ENCODE measurements at places on chromosomes 5 and 9.
A peak's percentile ranks its signal among the peaks of the same experiment; 100 is the strongest.

DNA sequence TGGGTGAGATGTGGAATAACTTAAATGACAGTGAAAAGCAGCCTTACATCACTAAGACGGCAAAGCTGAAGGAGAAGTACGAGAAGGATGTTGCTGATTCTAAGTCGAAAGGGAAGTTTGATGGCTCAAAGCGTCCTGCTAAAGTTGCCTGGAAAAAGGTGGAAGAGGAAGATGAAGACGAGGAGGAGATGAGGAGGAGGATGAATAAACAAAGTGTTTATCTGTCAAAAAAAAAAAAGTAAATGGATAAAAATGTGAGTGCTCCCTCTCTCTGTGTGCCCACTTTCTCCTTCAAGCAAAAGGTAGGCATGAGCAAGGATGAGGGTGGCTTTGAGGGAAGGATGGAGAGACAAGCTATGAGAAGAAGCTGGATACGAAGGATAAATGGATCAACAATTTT is 4.2 kb upstream of the CANX start:
- no peak for DNase-seq

- DNase-seq = no peak
These were observed 33.3 kb downstream of the MTRR start for GRCh38 chr5:7902201-7902600.

- no peak for DNase-seq
These were observed 11.7 kb downstream of the C5 start for GRCh38 chr9:121038362-121038761.

- DNase-seq = no peak
These were observed 7.4 kb downstream of the DMRTA1 start for GRCh38 chr9:22454016-22454415.

DNA sequence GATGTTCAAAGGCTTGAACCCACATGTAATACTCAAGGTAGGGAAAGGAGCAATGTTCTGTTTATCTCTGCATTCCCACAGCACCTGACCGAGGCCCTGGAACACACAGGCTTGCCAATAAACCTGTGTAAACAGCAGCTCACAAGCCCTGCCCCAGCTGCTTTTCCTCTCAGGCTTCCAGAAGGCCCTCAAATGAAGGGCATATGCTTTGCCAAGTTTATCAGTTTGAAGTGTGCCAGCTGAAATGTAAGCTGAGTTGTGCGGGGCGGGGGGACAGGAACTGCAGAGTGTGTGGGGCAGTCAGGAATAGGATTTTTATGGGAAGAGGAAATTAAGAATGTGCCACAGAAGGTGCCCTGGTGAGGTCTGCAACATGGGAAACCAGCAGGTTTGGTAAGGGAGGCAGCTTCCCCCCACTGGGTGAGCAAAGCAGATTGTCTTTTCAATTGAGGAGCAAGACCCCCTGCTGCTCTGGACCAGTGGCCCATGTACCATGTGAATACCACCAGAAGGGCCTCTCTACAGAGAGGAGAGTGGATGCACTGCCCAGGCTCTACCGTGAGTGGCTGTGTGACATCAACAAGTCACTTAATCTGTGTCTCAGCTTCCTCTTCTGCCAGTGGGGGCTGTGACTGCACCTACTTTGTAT is 194.8 kb downstream of the SPOCK1 start:
- DNase-seq = no peak

GRCh38 chr5:61333954-61334867 is 2.2 kb downstream of the ZSWIM6 start:
- DNase-seq = no peak

DNA sequence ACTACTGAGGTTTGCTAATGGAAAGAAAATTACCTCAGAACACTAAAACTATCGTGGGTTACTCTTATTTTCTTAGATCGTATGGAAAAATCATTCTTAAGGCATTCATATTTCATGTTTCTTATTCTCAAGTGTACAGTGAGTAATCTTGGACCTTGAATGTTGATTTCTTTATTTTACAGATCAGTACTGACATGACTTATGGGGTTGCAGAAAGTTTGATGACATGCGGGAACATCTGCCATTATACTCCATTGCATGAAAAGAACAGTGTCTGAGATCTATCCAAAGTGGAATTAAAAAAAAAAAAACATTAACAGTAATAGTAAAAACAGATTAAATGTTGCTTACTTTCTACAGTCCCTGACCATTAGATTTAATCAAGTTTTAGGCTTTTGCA is 1290.2 kb upstream of the WWC1 start:
- no peak for DNase-seq

DNA sequence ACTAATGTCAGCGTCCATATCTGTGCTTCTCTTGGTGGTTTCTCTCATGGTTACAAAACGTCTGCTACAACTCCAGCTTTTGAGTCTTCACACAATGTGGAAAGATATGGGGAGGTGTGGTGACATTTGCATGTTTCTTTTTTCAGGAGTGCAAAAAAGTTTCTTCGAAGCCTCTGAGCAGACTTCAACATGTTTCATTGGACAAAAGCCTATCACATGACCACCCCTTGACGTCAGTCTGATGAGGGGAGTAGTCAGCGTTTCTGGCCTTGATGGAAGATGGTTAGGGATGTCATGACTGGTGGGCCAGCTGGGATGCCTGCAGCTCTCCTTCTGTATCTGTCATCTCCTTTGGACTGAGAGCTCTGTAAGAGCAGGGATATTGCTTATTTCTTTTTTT is 61.4 kb downstream of the PTPDC1 start:
- DNase-seq = no peak

DNA sequence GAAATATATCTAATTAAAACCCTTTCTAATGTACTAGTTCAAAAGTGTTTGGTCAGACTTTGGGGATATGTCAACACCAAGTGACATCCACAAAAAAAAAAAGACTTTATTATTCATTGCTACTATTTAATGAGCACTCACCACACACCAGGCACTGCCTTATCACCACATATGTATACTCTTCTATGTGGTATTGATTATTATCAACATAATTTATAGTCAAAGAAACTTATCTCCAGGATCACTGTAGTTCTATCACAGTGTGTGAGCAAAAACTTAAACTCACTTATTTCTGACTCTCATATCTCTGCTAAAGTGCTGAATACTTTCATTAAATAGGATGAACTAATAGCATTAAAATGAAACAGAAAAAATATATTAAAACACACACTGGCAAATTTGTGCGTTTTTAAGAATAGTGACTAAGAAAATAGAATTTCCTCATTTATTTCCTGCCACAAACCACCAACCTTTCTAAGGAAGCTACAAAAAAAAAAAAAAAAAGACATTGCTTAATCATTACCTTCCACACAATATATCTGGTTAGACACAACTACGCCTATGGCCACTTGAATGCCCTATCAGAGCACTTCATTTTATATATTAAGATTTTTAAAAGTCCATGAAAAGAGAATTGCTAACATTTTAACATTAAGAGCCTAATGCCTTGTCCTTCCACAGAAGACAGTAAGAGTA is 12.8 kb downstream of the SLCO4C1 start:
- DNase-seq = no peak

- peak; percentile 86 for DNase-seq
These were observed 265.7 kb upstream of the KLF4 start for GRCh38 chr9:107755246-107755645.

DNA sequence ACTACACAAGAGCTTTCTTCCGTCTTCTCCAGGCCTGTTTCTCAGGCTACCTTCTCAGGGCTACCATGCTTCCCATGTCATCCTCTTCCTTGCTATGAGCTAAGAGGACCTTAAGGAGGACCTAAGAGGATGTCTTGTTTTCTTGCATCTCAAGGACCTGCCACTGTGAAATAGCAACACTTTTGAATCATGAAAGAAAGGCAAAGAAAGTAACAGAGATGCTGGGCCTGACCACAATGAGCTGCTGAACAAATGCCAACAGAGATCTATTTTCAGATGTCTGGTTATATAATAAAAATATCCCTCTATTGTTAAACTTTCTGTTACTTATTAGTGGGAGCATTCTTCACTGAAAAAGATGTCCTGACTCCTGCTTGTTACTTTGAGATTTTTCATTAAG is 36.7 kb upstream of the ANXA1 start:
- DNase-seq = no peak

DNA sequence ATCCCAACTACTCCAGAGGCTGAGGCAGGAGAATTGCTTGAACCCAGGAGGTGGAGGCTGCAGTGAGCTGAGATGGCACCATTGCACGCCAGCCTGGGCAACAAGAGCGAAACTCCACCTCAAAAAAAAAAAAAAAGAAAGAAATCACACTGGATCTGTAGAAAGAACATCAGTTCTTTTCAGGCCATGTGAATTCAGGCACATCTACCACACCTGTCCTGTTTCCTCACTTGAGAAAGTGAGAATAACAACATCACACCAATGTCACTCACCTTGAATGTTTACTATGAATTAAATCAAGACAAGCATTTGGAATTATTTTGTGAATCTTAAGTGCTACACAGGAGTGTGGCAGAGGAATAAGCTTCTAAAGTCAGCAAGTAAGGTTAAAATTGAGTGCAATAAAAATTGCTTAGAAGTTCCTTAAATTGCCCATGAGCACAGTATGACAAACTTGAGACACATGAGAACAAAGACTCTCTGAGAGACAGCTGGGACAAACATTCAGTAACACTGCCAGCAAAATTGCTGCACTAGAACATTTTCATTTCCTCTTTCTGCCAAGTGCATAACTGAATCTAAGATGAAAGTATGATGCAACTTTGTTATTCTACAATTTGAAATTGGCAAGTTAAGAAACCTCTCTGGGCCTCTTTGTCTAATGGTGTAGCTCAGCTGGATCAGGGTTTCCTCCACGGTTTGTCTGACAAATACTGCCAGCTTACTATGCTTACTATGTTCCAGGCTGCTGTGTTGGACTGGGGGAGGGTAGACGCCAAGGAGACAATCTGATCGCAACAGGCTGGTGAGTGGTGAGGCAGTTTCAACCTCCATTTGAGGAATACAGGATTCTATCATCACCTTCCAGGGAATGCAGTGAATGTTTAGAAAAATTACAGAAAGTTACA is 1.9 kb upstream of the RIC1 start:
- no peak for DNase-seq

- DNase-seq = no peak
These were observed 39.3 kb downstream of the NR2F1 start for GRCh38 chr5:93622240-93622885.

DNA sequence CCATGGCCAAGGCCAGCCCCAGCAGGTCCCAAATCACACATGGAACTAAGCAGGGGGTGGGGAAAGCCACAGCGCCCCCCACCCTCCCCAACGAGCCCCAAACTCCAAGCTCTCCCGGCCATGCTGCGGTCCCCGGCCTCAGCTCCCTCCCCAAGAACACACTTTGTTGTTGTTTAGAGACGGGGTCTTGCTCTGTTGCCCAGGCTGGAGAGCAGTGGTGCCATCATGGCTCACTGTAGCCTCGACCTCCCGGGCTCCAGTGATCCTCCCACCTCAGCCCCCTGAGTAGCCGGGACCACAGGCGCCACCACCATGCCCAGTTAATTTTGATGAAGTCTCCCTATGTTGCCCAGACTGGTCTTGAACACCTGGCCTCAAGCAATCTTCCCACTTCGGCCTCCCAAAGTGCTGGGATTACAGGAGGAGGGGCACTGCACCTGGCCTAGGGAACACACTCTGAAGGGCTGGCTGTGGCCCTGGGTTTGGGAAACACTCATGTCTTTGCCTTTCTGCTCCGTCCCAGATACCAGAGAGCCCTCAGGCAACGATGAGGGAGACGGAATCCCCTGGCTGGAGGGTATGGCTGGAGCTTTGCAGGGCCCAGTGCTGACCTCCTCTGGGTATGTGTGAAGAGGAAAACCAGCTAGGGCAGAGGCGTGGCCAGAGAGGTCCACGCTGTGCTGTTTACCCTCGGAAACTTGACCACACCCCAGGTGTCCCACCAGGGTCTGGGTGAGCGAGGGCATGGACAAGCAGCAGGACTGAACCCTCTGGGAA is 53.2 kb upstream of the UBAC1 start:
- DNase-seq = no peak

DNA sequence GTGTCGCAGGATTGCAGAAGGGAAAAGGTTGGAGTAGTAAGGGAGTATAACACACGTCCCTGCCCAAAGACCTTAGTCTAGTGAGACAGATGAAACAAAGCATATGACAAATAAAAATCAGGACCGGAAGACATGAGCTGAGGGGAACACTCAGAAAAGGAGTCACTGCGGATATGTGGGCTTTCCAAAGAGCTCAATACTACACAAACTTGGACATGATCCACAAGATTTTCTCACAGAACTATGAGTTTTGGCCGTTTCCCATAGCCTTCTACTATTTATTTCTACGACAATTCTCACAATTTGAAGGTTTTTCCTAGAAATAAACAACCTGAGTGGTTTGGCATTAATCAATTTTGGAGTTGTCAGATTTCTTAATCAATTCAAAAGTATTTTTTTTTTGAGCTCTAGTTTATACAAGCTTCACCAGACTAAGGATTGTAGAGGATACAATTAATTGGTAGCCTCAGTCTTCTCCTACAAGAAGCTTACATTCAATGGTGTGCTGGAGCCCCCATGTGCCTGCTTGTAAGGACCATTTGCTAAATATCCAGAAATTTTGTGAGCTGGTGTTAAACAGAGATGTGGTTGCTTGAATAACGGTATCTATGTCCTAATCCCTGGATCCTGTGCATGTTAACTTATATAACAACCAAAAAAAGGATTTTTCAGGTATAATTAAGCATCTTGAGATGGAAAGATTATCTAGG is 91.4 kb downstream of the ADAMTS12 start:
- no peak for DNase-seq

DNA sequence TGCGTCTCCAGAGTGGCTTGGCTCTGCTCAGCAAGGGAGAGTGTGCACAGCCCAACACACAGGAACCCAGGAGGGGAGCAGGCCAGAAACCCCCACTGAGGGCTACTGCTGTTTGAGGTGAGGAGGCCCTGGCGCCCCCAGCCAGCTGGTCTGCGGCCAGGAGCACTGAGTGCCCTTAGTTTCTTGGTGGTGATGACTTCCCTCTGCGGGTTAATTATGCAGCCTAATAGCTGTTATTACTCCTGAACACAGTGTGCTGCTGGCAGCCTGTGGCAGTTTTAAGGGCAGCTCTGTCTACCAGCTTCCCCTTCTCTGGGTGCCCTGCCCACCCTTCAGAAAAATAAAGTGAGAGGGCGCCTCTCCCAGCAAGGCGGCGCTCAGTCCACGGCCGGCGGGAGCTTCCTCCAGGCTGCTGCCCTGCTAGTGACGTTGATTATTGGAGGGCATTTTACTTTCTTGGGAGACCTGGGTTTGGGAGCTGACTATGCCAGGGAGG is 19.2 kb downstream of the GADD45G start:
- DNase-seq = no peak

GRCh38 chr5:151721087-151721646 is 34.5 kb upstream of the SPARC start:
- no peak for DNase-seq

DNA sequence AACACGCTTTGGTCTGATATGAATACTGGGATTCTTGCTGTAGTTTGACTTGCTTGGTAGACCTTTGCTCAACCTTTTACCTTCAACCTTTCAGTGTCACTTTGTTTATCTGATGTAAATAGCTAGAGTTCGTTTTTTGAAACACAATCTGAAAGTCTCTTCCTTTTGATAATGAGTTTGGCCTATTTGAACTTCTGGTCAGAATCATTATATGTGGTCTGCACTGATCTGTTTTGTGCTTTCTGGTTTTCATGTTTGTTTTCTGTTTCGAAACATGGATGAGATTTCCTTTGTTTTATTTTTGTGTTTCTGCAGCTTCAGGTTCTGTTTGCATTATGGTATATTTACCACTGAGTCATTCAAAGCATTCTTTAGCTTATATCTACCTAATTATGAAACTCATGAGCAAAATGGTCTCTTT is 217.5 kb downstream of the GABBR2 start:
- no peak for DNase-seq

GRCh38 chr5:141001844-141002604 is 35.7 kb downstream of the PCDHAC2 start:
- DNase-seq = no peak

GRCh38 chr5:78597068-78597973 is 51.3 kb downstream of the LHFPL2 start:
- no peak for DNase-seq

Measured in HFF-Myc (cell line).